ENCODE measurements at places on chromosomes 5 and 9. TPM values are rescaled to one million over a fixed set of nuclear protein-coding genes. Genes with fewer than 3 reads are reported as not detected.

- no peak for DNase-seq
Observed at GRCh38 chr9:117412006-117412715, 2.7 kb downstream of the ASTN2 start.

GRCh38 chr5:95620870-95621838 is 1.3 kb downstream of the GPR150 start:
- no peak for DNase-seq

DNA sequence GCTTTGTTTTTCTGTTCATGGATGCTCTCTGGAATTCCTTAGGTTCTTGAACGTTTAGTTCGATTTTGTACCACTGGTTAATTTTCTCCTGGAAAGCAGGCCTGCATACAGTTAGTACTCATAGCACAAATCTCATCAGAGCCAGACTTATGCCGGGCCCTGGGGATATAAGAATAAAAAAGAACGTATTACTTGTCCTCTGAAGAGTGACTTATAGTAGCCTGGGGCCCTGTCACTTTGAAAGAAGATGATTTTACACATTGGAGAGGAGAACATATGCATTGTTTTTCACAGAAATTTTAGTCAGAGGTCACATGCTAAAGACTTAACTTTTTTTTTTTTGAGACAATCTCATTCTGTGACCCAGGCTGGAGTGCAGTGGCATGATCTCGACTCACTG is 50.3 kb downstream of the ZNF462 start:
- DNase-seq: no peak

- no peak for DNase-seq
Observed at GRCh38 chr5:1470762-1471211, 25.5 kb upstream of the SLC6A3 start.

DNA sequence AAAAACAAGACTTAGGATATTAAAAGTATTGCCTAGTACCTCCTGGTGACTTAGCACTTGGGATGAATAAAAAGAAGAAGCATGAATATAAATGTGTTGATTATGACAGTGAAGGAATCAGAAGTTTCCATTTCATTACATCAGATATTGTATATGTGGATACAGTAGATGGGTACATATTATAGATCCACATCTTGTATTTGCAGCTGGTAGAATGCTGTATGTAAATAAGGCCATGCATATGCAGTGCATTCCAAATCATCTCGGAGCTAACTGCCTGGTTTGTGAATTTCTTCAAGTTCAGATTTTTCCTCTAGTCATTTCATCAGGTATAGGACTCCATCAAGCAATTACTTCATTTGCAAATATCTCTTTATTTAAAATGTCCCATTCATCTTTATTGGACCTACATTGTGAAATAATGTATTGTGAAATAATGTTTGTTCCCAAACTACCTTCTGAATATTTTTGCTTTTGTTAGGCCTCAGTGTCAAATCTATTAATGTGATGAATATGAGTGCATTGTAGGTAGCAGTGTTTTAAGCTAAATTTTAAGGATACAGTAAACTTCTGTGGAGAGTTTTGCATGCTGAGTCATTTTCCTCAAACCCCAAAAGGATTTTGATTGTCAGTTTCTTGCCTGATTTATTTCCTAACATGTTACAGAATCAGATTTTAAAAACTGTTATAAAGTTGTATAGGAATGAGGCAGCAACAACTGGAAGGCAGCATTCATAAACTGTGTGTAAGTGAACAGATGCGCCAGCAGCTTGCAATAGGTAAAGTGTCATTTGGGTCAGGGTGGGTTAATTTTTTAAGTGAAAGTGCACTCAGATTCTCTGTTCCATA is 370.8 kb upstream of the RIOK2 start:
- no peak for DNase-seq

DNA sequence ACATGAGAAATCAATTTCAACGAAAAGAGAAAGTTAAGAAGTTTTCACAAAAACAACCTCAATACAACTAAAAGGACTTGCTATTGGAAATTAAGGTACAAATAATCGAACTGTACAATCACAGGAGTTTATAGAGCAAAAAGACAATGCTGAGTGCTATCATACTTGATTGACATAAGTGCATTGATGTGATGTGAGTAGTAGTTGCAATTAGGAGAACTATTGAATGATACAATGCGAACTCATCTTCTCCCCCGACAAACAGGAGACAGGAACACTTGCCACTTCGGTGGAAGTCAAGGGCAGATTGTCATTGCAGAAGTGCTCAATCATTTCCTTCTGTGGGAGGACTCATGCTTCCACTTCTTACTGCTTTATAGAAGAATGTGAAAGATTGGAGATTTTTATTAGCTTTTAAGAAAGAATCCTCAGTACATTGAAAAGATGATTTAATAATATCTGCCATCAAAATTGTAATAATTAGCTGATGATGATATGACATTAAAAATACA is 276.6 kb upstream of the MPDZ start:
- DNase-seq: no peak

DNA sequence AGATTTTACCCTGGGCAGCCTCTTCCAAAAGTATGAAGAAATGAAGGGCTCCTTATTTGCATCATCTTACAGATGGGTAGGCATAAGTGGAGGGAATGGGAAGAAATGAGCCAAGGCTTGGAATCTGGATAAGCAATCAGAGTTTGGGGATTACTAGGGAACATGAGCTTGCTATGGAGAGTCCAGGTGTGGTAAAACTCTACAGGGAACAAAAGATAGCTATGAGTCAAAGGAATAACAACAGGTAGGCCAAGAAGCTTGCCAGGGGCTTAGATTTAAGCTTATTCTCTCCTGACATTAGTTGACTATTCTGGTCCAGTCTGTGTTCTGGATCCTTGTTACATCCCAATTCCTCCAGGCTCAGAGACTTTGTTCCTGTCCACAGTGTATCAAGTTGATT is 16.4 kb downstream of the RFK start:
- no peak for DNase-seq

DNA sequence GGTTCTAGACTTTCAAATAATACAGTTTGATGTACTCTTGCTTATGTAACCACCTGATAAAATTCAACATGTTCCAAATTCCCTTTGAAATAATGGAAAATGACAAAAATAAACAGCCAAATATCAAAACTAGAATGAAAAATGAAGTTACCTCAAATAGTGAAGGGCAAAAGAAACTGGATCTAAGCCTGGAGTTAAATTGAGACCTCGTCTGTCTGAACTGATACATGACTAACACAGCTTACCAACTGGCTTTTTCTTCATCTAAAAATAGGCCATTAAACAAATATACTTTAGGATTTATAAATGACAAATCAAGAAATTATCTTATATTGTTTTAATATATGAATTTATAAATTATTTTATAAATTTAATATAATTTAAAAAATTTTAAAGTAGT is 12.1 kb upstream of the CAAP1 start:
- no peak for DNase-seq

DNA sequence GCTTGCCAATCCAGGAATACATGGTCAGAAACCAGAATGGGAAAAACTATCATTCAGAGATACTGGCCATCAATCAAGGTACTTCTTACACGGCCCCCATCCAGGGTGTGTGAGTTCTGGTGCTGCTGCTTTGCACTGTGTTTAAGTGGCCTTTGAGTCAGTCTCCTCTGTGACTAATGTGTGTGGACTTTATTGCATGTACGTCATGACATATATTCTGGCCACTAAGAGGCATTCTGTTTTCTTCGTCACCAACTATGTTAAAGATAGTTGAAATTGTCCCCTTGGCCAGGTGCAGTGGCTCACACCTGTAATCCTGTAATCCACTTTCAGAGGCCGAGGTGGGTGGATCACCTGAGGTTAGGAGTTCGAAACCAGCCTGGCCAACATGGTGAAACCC is 8.5 kb downstream of the EXOSC3 start:
- DNase-seq: no peak

DNA sequence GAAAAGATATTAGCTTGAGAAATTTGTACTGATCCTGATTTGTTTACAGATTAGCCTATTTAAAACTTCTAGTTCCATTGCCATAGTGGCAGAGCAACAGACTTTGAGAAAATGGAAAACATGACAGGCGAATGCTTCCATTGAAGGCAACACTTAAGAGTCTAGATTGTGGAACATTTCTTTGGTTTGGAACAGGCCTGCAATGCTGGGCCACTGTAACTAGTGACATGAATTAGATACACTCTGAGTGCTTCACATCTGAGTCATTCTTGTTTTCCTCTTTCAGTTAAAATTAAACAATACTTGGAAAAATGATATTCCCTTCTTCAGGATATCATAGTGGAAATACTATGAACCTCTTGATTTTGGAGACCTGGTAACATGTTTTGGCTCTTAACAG is 453.6 kb upstream of the TUSC1 start:
- DNase-seq: no peak

The KIF20A gene
- 33.7 TPM for polyA plus RNA-seq

The SARDH gene
- polyA plus RNA-seq: 13.9 TPM

The MEIKIN gene
- not detected for polyA plus RNA-seq

The S1PR3 gene
- polyA plus RNA-seq: 86.2 TPM

The GKAP1 gene
- 13.2 TPM for polyA plus RNA-seq

The EIF4EBP3 gene
- polyA plus RNA-seq: 12.1 TPM

The TCF7 gene
- 17.3 TPM for polyA plus RNA-seq

The SPAAR gene
- 3.3 TPM for polyA plus RNA-seq

The IFNB1 gene
- not detected for polyA plus RNA-seq

The PSMD5 gene
- polyA plus RNA-seq: 42.6 TPM

The PCDHA9 gene
- polyA plus RNA-seq: 0.03 TPM

Data from left lung (tissue), 14 donors.